ENCODE measurements at places on chromosomes 16 and 17.

- DNase-seq, result peak; percentile 13
These were observed 3.6 kb upstream of the ZNHIT3 start for GRCh38 chr17:36482611-36483504.

DNA sequence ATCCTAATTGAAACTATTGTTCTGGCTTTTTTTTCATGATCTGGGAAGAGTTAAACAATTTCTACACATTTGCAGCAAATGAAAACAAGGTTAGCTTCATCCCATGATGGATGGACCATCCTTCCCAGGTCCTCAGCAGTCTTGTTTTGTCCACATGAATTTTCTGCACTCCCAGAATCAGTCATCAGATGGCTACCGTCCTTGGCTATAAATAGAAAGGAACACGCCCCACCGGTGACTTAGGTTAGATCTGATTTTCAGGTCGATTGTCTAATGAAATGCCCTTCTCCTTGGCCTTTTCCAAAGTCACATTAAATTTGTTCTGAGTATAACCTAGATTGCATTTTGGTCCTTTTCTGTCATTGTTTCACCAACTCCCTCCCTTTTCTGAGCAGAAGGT lies 41.4 kb upstream of the NOL11 start:
- no peak for DNase-seq

DNA sequence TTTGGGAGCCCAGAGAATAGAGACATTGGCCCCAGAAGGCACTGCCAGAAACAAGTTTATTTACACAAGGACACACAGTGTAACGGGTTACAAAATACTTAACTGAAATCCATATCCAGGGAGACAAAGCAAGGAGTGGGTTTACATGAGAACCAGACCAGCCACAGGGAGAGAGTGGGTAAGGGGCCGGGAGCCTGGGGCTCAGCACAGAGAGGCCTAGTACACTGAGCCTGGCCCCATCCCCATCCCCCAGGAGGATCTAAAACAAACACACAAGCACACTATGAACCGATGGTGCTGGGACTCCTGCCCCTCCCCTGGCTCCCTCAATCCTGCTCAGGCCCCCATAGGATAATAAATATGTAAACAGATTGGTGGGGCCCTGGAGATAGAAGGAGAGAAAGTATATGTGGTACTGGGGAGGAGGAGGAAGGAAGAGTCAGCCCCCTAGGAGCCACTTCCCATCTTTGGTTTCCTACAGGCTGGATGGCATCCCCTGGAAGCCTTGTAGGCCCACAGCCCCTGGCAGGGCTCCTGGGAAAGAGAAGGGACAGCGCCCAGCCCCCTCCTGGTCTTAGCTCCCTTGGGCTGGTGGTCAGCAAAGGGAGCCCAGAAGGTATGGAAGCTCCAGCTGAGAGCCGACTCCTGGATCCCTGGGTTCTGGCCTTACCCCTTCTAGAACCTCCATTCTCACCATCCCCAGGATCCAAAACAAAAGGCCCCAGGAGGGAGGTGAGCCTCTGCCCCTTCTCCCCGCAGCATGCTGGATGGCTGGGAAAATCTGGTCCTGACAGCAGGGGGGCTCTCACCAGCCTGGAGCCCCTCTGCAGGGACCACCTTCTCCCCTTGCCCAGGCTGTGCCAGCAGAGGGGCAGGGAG lies 6.4 kb downstream of the G6PC3 start:
- DNase-seq, result no peak

GRCh38 chr17:48814504-48814903 lies 2.5 kb downstream of the TTLL6 start:
- no peak for DNase-seq

GRCh38 chr17:44906763-44907728 lies 7.8 kb upstream of the EFTUD2 start:
- DNase-seq, result no peak

GRCh38 chr16:65788434-65789140 lies 577.9 kb upstream of the CDH5 start:
- no peak for DNase-seq

DNA sequence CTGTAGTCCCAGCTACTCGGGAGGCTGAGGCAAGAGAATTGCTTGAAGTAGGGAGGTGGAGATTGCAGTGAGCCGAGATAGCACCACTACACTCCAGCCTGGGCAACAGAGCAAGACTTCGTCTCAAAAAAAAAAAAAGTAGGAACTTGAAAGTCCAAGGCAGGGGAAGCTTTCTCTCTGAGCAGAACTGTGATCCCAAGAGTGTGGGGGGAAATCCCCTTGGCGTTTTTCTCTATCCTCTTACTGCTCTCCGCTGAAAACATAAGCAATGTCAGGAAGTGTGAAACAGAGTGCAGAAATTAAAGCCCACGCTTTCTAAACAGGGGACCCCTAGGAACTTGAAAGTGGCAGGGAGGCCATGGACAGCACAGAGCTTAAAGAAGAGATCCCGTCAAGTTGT lies 9.8 kb upstream of the CMTM3 start:
- no peak for DNase-seq

DNA sequence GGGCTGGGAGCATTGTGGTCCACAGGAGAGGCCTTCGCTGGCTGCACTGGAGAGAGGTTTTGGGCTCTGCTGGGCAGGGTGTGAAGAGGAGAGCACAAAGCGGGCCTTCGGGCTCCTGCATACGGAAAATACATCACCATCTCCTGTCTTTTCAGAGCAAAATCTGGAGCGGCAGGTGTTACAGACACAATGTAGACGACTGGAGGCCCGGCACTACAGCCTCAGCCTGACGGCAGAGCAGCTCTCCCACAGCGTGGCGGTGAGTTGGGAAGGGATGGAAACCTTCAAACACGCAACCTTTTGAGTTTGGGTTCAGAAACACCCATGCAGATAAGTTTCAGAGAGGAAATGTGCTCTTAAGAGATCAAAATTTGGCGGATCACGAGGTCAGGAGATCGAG lies 17.9 kb downstream of the GINS2 start:
- no peak for DNase-seq

- no peak for DNase-seq
These were observed 8.4 kb downstream of the PRR29 start for GRCh38 chr17:64006361-64007088.

DNA sequence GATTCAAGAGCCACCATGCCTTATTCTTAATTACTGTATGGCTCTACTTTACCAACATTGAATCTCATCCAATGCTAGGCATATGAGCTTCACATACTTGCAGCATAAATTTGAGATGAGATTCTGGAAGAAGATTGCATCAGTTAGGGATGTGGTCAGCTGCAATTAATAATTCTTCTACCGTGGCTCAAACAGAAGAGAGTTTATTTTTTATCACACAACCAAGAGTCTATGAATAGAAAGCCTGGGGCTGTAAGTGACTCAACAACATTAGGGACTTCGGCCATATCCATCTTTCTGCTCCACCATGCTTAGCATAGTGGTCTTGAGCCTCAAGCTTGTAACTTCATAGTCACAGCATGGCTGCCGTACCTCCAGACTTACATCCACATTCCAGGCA lies 179.4 kb upstream of the IRX6 start:
- no peak for DNase-seq

DNA sequence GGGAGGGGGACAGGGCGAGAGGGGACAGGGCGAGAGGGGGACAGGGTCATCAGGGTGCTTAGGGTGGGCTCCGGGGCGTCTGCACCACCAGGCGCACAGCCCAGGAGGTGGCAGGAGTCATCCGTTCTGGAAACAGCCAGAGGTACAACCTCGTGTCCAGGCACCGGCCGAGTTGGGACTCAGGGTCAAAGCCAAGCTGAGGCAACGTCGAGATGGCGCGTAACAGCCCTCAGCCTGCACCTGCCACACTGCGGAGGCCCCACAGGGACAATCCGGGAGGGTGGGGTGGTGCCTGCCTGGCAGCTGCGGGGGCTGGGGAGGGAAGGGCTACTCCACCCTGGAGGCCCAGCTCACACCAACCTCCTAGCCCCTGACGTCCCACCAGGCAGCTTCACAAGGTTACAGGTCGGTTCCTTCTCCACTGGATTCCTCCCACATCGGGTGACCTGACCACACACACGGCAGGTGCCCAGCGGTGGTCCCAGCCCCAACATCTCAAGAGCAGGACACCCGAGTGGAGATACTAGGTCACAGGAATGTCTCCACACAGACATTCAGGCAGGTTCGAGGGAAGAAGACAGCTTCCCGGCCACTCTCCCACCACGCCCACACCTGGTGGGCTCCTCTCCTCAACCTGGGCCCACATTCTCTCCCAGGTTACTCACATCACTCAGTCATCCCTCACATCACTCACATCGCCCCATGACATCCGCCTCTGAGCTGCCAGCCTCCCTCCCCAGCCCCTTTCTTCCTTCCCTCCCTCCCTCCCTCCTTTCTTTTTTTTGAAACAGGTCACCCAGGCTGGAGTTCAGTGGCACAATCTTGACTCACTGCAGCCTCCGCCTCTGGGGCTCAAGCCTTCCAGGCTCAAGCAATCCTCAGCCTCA lies 47.3 kb downstream of the RPH3AL start:
- peak; percentile 35 for DNase-seq

DNA sequence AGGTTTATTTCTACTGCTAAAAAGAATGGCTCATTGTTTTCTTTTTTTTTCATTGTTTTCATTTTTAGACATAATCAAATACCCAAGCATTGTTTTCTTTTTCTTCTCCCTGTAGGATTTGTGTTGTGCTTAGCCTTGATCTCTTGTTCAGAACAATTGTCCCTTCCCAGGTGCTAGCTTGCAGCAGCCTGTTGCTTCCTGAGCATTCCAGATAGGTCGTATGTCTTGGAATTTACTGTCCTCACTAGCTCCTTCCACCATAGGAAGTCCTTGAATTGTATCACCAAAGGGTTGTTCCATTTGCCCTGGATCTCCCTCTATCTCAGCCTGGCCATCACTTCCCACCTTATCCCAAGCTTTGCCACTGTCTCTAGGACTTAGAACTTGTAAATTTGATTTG lies 10.0 kb upstream of the VPS4A start:
- no peak for DNase-seq

GRCh38 chr16:86245895-86246294 lies 264.4 kb upstream of the FOXF1 start:
- no peak for DNase-seq

GRCh38 chr17:41865596-41865893 lies 322 bp upstream of the KLHL11 start:
- DNase-seq, result no peak

DNA sequence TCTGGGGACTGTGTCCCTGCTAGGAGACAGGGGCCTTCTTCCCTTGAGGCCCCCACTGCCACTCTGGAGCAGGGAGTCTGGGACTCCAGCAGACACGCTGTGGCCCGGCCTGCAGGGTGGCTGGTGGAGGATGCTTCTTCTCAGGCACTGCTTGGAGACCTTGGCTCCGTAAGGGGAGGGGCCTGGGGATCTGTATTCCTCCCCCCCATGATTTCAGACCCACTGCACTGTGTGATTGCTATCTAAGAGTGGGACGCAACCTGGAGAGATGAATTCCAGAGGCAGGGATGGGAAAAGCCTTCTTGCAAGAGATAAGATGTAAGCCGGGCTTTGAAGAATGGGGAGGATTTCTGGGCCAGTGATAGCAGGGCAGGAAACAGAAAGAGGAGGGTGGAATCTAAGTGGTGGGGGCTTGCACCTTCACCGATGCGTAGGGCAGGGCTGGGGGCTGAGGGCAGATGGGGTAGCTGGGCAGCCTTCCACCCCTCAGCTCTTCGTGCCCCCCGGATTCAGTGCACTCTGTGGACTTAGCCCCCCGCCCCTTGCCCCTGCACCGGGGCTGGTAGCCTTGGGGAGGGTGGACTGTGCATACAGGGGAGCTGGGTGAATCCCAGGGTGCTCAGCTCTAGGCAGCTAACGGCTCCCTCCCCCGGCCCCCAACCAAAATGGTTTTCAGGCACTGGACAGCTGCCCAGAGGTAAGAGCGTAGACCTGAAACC lies 5.2 kb upstream of the GSE1 start:
- DNase-seq, result no peak

- DNase-seq, result no peak
These were observed 124.4 kb downstream of the SDK2 start for GRCh38 chr17:73519714-73520368.

DNA sequence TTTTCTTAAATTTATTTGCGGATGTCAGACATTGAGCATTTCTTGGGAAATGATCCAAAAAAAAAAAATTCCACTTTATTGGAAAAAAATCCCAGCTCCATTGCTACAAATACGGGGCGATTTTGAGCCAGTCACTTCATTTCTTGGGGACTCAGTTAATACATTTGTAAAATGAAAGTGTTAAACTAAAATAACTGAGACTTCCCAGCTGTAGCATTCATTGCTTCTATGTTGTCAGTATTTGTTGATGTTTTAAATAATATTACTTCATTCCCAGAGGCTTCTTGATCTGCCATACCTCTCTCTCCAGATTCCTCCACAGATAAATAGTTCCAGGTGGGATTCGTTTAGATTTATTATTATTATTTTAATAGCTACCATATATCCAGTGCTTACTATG lies 77.1 kb upstream of the HS3ST3A1 start:
- no peak for DNase-seq

DNA sequence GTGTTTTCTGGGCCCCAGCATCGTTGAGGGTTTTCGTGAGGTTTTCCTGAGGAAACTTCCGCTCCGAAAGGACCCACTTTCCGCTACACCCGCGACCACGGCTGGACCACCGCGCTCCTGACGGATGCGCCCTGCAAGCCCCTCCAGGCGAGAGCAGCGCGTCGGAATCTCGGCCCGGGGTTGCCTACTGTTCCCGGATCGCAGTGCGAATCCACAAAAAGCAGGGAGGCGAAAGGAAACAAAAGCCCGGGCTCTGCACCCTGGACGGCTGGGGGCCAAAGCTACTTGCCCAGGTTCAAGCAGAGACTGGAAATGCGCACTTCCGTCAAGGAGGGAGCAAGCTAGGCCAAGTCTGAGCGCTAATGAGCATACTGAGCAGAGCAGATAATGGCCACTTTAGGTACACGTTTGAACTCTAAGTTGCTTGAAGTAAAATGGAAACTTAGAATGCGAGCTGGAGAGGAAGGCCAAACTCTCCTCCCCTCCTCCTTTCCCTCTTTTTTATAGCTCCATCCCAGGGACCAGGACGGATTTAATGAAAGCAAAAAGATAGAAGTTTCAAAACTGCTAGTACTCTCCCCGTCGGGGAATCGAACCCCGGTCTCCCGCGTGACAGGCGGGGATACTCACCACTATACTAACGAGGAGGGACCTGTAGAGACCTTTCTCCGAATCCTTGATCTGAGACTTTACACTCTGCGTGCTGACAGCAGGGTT lies 11.4 kb upstream of the AURKB start:
- peak; percentile 82 for DNase-seq

GRCh38 chr16:8877894-8878522 lies 4.1 kb upstream of the LITAFD start:
- DNase-seq, result no peak

DNA sequence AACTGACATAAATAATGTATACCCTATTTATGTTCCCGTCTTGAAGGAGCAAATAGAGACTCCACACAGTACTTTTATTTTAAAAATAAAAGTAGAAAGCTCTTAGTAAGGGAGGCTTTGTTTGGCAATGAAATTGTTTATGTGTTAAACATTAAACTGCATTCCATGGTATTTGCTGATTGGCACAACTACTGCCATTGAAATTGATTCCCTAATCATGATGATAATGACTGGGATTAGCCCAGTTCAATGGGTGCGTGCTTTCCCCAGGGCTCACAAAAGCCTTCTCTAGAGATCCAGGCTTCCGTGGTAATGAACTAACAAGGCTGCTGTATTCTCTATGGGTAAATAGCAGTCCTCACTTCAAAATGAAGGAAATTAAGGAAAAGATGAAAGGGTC lies 67.5 kb downstream of the GPRC5B start:
- no peak for DNase-seq

- DNase-seq, result no peak
These were observed 3.1 kb downstream of the MAF start for GRCh38 chr16:79597277-79598062.

GRCh38 chr17:57255182-57255775 lies 1.0 kb upstream of the MSI2 start:
- DNase-seq, result no peak

Measured in RCC 7860 (cell line).